ENCODE measurements at places on chromosomes 7 and 10.

- no peak for DNase-seq
Observed at GRCh38 chr10:86402283-86402941, 35.8 kb upstream of the GRID1 start.

DNA sequence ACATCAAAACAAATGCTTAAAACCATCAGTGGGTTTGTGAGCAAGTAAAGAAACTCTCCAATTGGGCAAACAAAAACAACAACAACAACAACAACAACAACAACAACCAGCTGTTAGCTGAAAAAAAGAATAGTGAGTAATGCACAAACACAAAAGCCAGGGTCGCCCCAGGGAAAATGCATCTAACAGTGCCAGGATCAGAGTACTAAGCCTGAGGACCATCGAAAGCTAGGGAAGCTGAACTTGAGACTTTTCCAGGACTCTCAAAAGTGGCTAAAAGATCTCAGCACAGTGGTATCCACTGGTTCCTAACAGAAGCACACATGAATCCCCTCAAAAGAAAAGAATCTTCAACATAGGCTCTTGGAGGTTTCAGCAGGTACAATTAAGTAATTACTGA is 83.3 kb downstream of the CPXM2 start:
- DNase-seq = no peak

GRCh38 chr7:23334482-23335056 is 35.4 kb downstream of the MALSU1 start:
- peak; percentile 63 for DNase-seq

DNA sequence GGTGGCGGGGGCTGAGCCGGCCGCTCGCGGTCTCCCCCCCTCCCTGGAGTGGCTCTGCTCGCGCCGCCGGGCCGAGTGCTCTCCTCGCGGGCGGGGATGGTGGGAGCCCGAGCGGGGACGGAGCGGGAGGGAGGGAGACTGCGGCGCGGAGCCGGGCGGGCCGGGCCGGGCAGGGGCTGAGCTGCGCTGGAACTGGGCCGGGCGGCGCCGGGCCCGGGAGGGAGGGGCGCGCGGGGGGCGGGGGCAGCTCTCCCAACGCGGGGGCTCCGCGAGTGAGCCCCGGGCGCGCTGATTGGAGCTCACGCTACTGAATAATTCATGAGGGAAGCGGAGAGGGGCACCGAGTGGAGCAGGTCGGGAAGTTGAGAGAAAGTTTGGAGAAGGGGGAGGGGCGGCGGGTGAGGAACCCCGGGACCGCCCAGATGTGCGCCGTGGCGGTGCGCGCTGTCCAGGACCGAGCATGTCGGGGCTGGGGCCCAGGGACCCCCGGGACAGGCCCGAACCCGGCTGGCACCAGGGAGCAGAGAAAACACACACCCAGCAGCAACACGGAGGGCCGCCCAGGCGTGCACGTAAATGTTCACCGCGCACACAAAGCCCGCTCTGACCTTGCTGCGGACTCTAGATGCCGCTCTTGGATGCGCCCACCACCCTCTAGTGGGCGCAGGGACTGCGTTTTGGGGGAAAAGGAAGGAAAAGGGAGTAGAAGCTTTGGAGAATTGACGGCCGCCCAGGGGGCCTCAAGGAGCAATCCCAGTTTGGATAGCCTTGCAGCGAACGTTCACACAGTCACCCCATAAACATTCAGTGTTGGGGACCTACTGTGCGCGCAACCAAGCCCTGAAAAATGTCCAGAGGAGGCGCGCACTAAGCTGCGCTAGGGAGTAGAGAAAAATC is at the start of gene EPHB4:
Gene EPHB4, minus strand, starts transcription at position 194 of the 897 bp plus-strand sequence. CDS start 493 bp downstream, outside the sequence.
- DNase-seq = peak; percentile 76

GRCh38 chr10:124739119-124739921 is 4.9 kb downstream of the FAM53B start:
- no peak for DNase-seq

GRCh38 chr7:44461387-44461786 is 29.1 kb downstream of the NUDCD3 start:
- no peak for DNase-seq

GRCh38 chr10:32959006-32959920 is 1.2 kb upstream of the ITGB1 start:
- no peak for DNase-seq

GRCh38 chr7:138324941-138325340 is 135.1 kb upstream of the TRIM24 start:
- DNase-seq = no peak

- no peak for DNase-seq
Observed at GRCh38 chr7:72445075-72445474, 32.9 kb upstream of the CALN1 start.

DNA sequence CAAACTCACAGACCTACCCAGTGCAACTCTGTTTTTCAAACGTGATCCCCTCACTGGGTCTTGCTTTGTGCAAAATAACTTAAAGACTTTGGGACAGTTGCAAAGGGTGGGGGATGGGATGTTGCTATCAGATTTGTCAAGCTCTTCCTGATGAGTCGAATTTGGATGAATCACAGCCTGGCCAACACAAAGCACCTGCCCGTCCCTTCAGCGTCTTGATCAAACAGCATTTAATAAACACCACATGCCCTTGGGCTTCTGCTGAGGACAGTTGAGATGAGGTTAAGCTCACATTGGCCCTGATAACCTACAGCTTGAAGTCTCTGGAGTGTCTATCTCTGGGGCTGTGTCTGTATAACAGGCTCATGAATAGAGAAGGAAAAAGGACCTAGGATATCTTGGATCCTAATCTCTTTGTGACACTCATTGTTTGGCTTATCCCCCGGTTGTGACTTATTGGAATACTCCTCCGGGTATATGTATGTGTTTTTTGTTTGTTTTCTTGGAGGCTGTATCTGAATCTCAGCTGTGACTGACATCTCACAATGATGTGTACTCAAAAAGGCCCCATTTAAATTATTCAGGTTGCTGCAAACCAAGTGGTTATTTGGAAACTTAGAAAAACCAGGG is 132.6 kb upstream of the NAMPT start:
- no peak for DNase-seq

- DNase-seq = no peak
Observed at GRCh38 chr10:79130846-79131245, 62.1 kb downstream of the ZMIZ1 start.

DNA sequence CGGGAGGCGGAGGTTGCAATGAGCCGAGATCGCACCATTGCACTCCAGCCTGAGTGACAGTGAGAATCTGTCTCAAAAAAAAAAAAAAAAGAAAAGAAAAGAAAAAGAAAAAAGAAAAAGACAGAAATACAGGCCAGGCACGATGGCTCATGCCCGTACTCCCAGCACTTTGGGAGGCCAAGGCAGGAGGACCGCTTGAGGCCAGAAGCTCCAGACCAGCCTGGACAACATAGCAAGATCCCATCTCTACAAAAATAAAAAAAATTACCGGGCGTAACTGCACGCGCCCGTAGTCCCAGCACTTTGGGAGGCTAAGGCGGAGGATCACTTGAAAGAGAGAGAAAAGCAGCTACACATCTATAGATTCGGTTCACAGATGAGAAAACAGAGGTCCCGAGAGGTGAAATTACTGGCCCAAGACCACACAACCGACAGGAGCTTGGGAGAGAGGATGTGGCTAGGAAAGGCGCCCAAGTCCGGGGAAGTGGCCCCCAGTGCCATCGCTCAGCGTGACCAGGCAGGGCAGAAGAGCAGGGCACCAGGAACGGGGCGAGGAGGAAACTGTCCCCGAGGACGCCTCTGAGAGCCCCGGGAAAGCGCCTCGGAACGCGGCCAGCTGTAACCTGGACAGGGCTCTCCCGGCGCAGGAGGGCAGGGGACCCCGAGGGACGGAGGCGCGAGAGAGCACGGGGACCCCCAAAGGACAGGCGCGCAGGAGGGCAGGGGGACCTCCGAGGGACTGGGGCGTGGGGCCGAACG is 612 bp downstream of the SNX8 start:
- peak; percentile 52 for DNase-seq

DNA sequence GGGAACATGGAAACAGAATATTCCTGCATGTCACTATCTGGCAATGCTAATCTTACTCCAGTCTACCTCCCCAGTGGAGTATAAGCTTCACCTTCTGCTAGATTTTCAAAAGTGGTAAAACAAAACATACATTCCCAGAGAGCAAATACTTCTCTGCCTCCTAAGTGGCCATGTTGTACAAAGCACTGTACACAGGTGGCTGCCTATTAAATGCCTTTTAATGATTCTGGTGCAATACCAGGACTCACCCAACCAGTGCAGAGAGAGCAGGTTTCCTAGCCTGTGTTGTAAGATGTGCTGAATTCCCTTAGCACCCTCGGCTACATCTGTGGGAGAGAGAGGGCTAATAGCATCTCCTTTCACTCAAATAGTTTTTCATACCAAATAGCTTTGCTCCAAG is 684.3 kb upstream of the NRP1 start:
- DNase-seq = no peak

DNA sequence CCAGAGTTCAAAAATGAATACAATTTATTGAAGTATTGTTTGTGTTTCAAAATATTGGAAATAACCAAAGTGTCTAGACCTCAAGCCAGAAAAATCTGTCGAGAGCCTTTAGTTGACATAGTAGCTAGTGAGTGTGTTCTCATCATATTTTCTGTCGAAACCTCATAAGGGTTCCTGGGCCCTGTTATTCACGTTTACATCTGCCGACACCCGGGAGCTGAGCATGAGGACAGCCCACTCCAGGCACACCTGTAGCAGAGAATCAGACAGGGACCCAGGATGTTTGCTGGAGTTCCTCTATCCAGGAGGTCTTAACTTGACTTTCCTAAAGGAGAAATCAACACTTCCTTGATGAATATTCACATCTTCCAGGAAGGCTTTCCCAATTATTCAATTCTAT is 72.1 kb upstream of the FGL2 start:
- no peak for DNase-seq

DNA sequence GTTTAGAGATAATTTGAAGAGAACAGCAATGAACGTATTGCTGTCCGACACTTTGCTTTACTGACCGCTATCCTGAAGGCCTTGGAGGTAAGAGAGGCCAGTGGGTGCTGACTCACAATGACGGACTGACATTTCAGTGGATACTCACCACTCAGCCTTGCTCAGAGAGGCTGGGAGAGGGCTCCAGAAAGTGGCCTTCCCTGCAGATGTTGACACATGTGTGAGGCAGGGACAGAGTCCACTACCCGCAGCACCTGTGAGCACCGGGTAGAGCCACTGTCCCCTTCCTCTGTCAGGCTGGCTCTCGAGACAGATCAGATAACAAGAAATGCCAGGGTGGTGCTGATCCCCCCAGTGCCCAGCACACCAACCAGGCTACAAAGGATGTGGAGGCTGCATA is 75.0 kb downstream of the GPR26 start:
- DNase-seq = no peak

GRCh38 chr10:48330269-48330668 is 23.8 kb downstream of the MAPK8 start:
- DNase-seq = no peak

DNA sequence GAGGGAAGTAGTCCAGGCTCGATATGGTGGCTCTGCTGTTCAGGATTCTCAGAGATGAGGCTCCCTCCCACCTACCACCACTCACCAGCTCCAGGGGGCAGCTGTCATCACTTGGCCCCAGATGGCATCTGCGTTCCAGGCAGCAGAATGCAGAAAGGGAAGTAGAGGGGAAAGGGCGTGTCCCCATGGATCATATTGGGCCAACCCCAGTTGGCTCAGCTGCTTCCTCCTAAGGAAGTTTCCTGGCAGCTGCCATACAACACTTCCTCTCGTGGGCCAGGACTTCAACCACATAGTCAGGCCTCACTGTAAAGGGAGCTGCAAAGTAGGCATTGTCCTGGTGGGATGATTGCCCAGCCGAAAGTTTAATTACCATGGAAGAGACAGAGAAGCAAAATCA is 1.6 kb upstream of the TEX36 start:
- DNase-seq = no peak

GRCh38 chr7:77811516-77812289 is 13.1 kb downstream of the PHTF2 start:
- DNase-seq = no peak

- DNase-seq = no peak
Observed at GRCh38 chr7:151586531-151587260, 67.0 kb upstream of the RHEB start.

DNA sequence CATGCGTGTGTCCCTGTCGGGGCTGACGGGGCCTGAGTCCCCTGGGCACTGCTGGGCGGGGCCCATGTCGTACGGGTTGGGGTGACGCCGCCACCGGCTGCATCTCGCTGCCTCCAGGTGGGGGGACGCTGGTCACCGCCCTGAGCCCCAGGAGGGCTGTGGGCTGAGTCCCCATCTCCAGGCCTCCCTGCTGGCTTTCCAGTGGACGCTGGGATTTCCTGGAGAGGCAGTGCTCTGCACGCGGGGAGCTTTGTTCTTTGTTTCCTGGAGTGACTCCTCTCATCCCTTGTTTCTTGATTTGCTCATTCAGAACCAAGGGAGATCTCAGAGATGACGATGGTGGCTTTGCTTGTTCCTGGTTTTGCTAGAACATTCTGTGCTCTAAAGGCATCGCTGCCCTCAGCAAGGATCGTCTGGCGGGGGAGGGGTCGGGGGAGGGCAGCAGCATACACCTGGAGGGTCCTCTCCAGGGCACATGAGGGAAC is 21.0 kb downstream of the PWWP2B start:
- no peak for DNase-seq

GRCh38 chr10:102964713-102965112 is 46.6 kb downstream of the CNNM2 start:
- no peak for DNase-seq
